ENCODE measurements at places on chromosomes 13 and 19. TPM values are rescaled to one million over a fixed set of nuclear protein-coding genes. Genes with fewer than 3 reads are reported as not detected.
A peak's percentile ranks its signal among the peaks of the same experiment; 100 is the strongest.

Gene RAB3A
- total RNA-seq, result 5.2 TPM

Gene SUPT5H
- total RNA-seq, result 150 TPM

GRCh38 chr19:17866964-17867486 lies 4.7 kb upstream of the SLC5A5 start:
- H3K4me1 ChIP-seq, result peaks cover 11% of the 10 kb centered on the region
- H3K36me3 ChIP-seq, result peaks cover 24% of the 10 kb centered on the region
- no peak overlapping the region for H3K4me3 ChIP-seq

Gene IRGC
- not detected for total RNA-seq

DNA sequence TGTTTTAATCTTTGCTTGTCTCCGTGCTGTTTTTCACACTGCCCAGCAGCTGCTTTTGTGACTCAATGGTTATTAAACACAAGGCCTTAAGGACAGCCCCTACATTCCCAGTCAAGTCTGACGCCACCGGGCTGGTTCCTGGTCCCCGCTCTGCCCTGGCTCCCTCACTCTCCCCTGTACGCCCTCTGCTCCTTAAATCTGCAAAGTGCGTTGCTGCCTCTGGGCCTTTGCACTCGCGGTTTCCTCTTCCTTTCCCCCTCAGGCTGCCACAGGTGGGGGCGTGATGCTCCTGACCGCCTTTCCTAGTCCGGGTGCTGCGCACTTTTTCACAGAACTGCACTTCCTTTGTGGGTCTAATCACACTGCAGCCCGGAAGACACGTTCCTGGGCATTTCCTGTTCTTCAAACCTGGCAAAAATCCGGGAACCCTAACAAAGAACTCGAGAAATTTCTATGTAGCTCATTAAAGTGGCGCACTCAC lies 25.6 kb downstream of the NOSIP start:
- peak; percentile 73 for DNase-seq
- H3K27ac ChIP-seq, result peak overlapping the region; percentile 96
